MM.1S (cell line): ENCODE measurements at places on chromosomes 4 and X.

DNA sequence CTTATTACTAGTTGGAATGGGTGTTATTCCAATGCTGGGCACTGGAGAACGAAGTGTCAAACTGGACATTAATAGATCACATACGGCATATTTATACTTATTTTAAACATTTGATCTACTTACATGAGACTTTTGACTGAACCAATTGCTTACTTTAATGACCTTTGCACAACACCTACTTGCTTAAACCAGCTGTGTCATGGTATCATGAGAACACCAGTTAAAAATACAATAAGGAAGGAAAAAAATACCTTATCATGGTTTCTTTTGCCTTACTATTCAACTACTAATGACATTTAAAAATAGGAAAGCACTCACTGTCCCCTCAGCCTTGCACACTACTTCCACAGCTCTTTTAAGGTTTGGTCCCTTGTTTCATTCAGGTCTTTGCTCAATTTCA lies 146.9 kb downstream of the FAM13A start:
- DNase-seq, result no peak

GRCh38 chrX:153953342-153953830 lies 8.9 kb upstream of the RENBP start:
- DNase-seq, result peak; percentile 56

GRCh38 chr4:138897811-138898226 lies 117.8 kb upstream of the NOCT start:
- peak; percentile 33 for DNase-seq

GRCh38 chrX:48071064-48071985 lies at the start of gene ZNF630:
Gene ZNF630 (minus strand): TSS chrX:48071640. CDS start chrX:48066886, 4,754 bp downstream.
- peak; percentile 78 for DNase-seq

DNA sequence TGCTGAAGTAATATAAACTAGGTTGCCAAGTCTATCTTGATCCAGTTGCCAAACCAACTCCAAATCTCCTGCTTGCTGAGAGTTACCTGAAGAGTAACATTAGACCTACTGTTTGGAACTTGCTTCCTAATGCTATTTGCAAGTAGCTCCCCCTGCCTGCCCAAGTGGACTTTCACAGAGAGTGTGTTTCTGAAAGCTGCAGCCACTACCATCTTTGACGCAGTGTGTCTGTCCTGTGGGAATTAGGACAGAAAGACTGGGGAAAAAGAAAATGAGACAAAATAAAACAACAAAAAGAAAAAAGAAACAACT lies 195.0 kb upstream of the HS3ST1 start:
- peak; percentile 38 for DNase-seq

GRCh38 chrX:53085661-53086229 lies 3.6 kb downstream of the TSPYL2 start:
- DNase-seq, result no peak

DNA sequence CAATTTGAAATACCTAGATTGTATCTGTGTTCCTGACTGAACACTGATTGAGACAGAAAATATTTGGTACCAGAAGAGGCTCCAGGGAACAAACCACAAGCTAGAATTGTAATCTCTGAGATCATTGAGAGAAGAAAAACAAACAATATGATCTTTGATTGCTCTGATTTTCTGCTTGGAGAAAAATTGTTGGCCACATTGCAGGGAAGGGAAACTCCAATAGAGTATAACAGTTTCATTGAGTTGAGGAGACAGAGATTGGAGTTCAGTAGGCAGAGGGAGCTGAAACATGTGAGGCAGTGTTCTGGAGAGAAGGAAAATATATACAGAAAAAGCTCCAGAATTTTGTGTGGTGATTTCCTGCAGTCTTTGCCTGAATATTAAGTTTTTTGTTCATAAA lies 158.2 kb downstream of the C4orf33 start:
- DNase-seq, result no peak

- no peak for DNase-seq
Observed at GRCh38 chrX:11672213-11672612, 6.5 kb upstream of the ARHGAP6 start.

GRCh38 chr4:40283413-40283812 lies 51.7 kb upstream of the CHRNA9 start:
- no peak for DNase-seq

DNA sequence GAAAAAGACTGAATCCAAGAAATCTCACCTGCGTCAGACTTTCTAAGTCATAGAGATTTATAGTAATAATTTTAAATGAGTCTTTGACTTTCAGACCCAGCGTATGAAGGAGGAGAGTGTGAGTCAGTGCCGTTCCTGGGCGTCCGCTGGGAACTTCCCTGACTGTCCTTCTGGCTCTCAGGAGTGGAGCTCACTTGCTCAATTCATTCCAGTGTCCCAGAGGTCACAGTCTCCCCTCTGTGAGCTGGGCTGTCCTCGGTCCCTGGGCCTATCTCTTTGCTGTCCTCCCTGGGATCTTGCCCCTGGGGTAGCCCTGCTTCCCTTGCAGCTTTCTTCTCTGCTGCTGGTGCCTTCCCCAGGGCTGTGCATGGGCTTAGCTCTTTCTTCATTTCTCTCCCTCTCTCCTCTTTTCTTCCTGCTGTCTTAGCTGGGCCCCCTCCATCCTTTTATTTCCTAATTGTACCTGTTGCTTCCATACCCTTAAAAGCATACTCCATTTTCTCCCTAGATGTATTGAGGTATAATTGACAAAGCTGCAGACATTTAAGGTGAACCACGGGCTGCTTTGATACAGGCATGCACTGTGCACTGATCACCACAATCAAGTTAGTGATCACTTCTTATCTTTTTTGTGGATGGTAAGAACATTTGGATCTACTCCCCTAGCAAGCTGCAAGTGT lies 11.6 kb downstream of the SORBS2 start:
- no peak for DNase-seq

GRCh38 chr4:127669691-127670090 lies 36.9 kb downstream of the INTU start:
- no peak for DNase-seq

GRCh38 chr4:73843369-73843768 lies 6.9 kb downstream of the CXCL6 start:
- DNase-seq, result no peak

DNA sequence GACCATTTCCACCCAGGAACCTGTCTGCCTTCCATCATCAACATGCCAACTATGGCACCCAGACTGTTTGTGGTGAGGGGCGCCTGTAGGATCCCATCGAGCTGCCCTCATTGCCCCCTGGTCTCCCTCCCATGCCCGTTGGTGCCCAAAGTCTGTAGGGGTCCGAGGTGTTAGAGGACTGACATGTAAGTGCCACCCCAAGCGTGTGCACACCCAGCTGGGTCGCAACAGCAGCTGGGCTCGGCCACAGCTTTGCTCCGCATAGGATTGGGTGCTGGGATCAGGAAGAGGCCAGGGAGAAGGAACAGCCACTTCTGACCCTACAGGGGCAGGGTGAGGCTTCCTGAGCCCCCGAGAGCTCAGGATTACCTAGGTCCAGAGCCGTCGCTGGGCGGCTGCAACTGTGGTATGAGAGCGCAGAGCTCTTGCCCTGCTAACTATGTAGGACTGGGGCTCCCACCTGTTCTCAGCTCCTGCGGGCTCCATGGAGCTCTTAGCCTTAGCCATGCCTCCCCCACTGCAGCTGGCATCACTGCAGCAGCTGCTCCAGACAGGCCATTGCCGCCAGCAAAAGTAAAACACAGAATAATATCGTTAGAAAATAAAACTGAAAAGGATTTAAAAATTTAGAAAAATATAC lies 1160.3 kb downstream of the FSTL5 start:
- DNase-seq, result no peak

DNA sequence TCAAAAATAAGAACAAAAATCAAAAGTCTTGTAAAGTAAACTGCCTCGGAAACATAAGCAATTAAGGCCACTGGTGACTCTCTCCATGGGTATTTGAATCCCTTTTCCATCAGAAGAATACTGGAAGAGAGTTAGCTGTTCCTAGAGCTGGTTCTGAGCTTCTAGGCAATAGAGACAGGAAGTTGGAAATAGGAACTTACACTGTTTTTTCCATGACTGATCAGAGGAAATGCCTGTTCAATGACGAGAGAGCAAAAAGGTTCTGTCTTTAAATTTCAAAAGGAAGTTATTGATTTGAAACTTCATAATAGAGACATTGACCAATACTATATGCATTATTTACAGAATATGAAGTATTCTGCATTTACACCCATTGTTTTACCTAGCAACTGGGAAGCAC lies 503.5 kb upstream of the ARX start:
- no peak for DNase-seq

DNA sequence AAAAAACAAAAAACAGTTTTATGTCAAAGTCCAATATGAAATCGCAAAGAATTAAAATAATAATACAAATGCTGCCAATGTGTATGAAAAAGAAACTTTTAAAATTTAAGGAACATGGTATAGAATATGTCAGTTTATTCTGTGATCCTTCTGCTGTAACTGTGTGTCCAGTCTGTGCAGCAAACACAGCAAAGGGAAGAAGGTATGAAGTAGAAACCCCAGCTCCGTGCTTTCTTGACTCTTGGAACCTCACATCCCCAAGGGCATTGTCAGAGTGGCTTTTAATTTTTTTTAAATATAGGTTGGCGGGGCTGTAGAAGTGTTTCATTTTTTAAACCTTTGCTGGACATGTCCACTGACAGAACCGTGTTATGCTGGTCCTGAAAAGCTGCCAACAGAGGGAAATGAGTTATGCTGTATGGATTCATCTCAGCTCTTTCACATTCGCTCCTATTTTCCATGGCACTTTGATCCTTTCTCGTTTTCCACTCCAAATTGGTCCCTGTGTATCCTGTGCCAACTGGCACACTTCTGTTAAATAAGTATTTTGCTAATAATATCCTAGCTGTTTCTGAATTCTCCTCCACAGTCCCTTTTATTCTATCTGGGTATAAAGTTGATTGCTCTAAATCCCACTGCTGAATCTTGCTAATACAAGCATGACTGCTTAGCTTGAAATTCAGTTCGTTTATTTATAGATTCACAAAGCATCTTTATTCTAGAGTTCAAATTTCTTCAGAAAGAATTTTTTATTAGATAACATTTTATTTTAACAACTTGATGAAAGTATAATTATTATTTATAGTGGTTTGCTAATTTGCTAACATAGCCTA lies 127.0 kb upstream of the DDIT4L start:
- DNase-seq, result no peak

DNA sequence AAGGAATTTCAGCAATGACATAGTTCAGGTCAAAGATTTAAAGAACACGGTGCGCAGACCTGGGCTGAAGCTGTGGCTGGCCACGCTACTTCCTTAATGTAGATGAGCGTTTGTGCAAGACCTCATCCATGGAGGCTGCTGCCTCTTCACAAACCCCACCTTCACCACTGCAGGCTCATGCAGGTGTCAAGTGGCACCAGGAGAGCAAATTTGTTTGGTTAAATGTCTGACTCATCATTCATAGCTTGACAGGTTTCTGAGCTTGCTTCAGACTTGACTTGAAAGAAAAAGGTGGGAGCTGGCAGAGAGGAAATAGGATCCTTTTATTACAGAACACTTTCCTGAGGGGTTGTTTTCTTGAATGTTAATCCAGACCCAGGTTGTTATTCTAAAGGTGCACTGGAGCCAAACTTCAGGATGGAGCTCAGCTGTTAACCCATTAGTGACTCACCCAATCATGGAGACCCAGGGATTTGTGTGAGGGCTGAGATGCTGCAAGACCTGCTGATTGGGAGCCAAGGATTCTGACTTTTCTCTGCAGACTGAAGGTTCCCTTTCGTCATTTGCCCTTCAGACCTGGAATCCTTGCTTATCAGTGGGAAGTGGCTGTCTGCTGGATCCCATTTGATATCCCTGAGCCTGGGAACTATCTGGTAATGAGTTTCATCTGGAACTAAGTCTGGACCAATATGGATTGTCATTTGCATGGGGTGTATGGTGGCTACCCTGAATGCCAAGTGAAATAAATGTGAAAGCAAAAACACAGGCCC lies 315.3 kb downstream of the PTTG2 start:
- DNase-seq, result peak; percentile 30

DNA sequence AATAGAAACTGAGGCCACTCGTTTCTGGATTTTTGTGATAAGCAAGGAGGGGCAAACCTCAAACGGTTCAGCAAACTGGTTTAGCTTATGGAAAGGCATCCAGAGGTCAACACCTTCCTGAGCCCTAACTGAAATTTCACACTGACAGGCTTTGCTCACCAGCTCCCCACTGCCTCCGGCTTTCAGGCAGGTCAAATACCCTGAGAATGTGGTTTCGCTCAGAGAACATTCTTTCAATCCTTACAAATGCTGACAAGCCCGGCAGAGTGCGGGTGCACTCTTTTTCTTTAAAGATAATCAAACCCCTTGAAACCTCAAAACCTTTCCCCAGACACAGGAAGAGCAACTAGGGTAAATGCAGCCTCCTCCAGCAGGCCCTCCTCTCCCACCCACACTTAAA lies 41.5 kb downstream of the CD40LG start:
- DNase-seq, result peak; percentile 90

GRCh38 chr4:75698162-75698962 lies 25.2 kb upstream of the G3BP2 start:
- DNase-seq, result no peak

DNA sequence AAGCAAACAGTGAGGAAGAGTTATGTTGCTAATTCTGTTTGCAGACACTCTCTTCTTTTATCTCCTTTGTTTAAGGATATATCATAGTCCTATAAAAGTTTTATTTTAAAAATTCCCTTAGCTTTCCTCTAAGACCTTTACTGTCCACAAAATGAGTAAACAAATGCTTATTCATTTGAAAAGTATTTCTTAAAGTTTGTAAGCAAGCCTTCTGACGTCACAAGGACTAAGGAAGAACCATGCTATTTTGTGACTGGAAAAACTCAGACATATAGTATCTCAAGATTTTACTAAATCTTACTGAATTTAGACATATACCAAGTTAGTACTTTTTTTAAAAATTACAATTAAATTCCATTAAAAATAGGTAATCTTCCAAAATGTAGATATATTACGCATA lies 5.2 kb upstream of the RBMXL3 start:
- no peak for DNase-seq

GRCh38 chr4:10181745-10182445 lies 65.3 kb upstream of the WDR1 start:
- no peak for DNase-seq
